ENCODE measurements at places on chromosomes 4 and X.

DNA sequence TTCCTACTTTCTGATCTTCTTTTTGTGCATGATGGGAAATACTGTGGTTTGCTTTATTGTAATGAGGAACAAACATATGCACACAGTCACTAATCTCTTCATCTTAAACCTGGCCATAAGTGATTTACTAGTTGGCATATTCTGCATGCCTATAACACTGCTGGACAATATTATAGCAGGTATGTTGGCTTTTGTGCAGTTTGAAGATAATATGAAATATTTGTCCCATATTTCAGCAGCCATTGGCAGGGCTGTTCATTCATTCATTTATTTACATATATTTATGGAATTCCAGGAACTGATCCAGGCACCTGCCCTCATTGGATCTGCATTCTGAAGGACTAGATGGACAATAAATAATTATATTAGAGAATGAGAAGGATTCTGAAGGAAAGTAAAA lies 96.9 kb downstream of the NPFFR2 start:
- no peak for DNase-seq

DNA sequence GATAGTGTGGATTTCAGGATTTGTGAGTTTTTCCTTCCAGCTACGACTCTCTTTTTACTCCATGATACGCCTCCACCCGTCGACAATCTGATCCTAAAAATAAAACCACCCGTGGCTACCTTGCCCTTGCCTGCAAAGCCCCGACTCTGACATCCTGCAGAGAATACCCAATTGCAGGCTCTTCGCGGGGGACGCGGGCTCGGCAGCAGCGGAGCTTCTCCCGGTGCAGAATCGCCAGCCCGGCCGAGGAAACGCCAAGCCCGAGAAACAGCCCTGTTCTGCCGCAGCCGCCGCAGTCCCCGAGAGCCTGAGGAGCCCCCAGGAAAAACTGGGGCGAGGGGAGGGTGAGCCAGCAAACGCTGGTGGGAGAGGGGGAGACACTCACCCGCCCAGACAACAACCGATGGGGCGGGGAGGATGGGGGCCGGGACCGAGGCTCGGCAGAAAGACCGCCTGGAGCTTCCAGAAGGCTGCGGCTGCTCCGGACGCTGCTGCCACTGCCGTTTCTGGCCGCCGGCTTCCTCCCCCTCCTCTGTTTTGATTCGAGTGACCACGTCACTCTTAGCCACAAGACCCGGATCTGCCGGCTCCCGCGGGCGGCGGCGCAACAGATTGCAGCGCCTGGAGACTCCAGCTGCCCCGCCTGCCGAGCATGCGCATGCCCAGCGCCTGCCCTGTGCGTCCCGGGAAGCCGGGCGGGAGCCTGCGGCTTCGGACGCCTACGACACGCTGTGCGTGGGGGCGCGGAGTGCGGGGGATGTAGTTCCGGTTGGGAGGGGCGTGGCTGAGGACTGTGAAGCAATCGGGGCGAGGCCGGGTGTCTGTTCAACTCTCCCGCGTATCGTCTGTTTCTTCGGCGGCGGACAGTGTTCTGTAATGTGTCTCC lies at the start of gene SMIM14:
SMIM14 (minus strand) TSS at position 512 of the 886 bp plus-strand sequence. CDS start 33,720 bp downstream, outside the sequence.
- peak; percentile 92 for DNase-seq

DNA sequence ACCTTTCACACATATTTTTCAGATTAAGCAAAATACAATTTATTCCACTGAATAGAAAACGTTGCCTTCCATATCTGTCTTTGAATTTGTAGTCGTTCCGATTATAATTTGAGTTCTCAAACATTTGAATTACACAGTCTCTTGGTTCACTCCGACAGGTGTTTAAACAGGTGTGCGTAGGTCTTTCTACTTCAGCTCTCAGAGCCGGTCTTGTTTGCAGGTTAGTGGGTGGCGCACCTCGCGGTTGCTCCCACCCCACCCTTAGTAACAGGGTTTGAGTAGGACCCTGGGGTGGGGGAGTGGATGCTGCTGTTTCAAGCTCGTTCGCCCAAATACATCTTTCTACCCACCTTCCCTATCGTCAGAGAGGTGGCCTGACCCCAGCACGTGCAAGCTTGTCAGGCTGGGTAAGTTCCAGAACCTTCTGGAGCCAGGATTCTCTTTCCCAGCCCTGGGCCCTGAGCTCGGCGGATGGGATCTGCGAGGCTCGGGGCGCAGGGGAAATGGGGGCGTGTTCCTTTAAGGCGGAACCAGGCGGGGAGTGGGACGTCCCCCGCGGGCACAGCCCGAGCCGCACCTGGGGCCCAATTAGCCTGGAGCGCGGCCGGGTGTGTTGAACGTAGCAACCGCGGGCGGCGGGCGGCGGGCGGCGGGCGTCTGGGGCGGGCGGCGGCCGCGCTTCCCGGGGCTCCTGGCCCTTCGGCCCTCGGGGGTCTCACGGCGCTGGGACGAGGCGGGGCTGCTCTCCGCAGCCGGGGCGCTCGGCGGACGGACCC lies at the start of gene FAM149A:
FAM149A (plus strand) TSS at position 591 of the 776 bp plus-strand sequence.
- no peak for DNase-seq

DNA sequence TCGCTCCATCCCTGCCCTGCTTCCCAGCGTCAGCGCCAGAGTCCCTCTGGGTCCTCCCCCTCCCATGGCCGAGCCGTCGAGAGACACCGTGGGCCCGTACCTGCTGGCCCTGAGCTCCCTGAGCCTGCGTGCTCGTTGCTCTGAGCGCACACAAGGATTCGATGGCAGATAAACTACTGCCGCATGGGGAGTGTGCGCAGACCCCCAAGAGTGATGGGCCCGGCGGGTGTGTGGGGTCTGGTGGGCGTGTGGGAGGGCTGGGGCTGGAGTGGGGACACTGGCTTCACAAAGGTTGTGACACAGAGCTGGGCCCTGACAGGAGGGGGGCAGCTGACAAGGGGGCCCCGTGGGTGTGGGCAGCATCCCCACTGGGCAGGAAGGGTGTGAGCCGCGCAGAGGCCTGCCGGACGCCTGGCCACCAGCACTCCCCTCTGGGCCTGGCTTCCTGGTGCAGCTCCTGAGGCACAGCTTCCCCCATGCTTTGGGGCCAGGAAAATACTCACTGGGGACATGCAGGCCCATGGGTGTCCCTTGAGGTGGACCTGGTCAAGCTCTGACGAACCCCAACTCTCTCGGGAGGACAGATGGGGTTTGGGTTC lies 4.8 kb upstream of the RGS12 start:
- no peak for DNase-seq

DNA sequence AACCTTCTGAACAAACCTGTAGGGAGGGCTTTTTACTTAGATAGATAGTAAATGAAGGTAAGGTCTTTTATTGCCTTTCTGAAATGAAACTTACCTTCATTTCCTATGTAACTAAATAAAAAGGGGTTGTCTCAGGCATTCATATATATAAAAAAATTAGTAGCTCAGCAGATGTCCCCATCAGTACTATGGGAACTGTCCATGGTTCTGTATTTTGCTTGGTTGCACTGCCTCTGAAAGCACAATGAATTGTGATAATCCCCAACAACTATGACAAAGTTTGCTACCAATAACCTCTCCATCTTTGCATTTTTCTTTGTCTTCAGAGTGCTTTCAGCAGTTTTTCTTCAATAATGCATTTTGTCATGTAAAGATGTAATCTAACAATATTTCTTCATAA lies 222.4 kb downstream of the SLIT2 start:
- no peak for DNase-seq

DNA sequence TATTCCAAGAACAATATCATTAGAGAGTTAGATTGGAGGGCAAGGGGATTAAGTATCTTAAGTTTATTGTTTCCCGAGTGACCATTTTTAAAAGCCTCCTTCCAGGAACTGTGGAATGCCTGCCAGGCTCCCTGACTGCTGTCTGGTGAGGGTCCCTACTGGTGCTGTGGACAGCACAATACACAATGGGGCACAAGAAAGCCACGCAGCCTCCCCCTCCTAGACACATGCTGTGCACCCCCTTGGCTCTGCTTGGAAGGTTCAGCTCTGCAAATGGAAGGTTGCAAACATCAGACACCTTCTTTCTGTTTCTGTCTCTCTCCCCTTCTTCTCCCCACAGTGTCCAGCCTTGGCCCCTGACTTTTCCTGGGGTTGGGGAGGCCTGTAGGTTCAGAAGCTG lies 153.2 kb downstream of the SHROOM3 start:
- no peak for DNase-seq
